T-helper 1 cell (primary cell): ENCODE measurements at places on chromosomes 5 and 9.

DNA sequence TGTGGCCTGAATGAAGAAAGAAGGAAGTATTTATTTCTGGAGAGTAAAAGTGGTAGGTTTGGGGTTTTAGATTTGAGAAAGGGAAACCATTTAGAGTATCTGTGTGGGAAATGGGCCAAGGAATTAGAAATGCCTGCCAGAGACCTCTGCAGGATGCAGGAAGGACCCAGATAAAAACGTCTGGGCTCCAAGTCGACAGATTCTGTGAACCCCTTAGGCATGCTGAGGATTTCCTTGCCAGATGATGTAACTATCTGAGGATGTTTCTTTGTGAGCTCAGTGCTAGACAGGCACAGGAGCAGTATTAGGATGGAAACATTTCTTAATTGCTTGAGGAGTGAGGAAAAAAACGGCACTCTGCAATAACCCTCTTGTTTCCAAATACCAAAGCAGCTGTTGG, 251.8 kb upstream of the DMRT1 start:
- no peak for DNase-seq

DNA sequence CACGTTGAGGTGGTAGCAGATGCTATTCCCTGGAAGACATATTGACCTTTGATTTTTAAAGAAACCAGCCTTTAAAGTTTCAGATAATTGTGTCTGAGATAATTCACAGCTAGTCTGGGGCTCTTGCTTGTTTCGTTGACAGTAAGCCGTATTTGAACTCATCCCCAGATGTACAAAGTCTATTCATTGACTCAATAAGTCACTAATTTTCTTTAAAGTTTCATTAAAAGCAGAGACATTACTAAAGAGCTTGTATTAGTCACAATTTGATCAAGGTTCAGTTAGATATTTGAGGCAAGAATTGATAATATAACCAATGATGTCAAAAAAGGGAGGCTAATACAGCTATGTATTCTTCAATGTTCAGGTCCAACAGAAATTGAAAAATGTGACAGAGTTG, 158.0 kb downstream of the PCSK1 start:
- DNase-seq, result no peak

DNA sequence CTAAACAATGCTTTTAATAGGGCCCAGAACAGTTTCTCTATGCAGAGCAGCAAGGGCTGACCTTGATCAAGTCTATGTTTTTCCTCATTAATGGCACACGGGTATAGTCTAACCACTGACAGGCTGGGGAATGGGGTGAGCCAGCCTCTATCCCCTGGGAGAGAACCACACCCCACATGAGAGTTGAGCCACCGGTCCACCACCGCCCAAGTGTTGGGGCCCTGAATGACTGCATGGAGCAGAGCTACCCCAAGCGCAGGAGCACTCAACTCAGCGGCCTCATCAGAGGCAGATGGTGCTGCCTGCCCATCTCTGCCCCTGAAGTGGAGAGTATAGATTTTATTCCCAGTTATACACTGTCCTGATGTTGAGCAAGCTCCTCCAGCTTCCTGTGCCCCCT, 247.9 kb upstream of the IRX1 start:
- no peak for DNase-seq

GRCh38 chr9:6937209-6937608, 179.4 kb downstream of the KDM4C start:
- DNase-seq, result no peak

DNA sequence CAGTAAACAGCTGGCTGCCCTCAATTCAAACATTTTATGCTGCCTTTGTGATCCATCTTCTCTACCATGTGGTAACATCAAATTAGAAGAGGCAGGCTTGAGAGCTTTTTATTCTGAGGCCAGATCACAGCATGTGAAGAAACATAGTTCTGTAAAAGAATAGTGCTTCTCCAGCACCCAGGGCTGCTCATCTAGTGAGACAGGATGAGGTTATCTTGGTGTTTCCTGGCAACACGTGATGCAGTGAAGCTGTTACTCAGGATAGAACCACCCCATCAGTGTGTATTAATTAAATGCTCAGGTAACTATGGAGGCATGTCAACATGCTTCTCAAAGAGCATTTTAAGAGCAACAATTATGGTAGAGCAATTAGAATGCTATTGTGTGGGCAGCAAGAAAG, 400.5 kb upstream of the ACO1 start:
- no peak for DNase-seq

- DNase-seq, result no peak
These were observed 1.6 kb downstream of the RNF183 start for GRCh38 chr9:113301548-113301947.

DNA sequence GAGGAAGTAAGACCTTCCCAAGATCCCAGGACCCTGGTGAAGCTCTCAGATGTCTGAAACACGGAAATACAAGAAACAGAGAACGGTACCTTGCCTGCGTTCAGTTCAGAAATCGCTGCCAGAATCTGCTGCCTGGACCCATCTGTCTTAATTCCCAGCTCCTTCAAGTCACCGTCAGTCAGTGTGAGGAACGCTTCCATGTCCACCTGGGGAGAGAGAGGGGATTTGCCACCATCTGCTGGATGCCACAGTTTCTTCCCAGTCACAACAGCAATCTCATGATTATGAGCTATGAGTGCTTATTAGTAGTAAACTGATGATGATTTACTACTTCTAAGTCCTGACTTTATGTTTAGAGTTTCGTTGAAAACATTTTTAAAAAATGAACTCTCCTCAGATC, 36.7 kb upstream of the GABBR2 start:
- no peak for DNase-seq

DNA sequence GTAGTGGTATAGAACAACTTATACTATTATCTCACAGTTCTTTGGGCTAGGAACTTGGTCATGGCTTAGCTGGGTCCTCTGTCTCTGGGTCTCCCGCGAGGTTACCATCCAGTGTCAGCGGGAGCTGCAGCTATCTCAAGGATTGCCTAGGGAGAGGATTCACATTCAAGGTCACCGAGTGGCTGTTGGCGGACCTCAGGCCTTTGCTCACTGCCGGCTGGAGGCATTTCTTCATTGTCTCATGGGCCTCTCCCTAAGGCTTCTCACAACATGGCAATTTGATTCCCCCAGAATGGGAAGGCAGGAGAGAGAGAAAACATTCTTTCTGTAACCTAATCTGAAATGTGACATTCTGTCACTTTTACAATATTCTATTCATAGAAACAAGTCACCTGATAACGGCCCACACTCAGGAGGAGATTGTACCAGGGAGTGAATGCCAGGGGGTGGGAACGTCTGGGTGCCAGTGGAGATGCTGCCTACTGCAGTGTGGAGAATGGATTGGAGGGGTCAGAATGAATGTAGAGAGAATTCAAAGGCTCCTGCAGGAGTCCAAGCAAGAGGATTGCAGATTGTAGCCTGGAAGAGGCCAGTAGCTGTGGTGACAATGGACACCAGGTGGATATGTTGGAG, 29.5 kb upstream of the ANKRD18A start:
- DNase-seq, result no peak

DNA sequence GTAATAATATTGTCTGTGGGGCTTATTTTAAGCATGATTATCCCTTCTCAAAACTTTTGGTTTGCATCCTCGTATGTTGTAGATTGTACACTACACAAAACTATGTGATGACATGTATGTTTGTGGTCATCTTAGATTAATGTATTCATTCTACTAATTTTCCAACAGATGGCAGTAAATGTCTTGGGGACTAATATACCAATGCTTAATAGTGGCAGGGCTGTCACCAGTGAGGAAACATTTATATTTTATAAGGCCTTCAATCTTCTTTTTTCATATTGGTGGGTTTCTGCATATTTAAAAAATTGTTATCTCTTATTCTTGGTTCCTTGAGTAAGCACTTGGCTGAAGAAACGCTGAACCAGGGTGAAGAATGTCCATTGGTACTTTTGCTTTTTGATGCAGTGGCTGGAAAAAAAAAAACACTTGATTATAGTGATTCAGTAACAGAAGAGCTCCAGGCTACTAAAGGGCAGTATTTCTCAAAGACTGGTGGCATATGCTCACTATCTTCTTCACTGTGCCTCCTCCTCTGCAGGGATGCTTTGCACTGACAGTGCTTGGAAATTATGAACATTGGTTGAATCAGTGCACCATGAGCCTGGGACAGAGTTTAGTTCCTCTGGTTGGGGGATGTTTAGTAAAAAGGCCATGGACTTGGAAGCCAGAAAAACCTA, 530.3 kb downstream of the RASEF start:
- DNase-seq, result no peak

GRCh38 chr9:137694962-137695875, 76.4 kb downstream of the EHMT1 start:
- DNase-seq, result no peak

DNA sequence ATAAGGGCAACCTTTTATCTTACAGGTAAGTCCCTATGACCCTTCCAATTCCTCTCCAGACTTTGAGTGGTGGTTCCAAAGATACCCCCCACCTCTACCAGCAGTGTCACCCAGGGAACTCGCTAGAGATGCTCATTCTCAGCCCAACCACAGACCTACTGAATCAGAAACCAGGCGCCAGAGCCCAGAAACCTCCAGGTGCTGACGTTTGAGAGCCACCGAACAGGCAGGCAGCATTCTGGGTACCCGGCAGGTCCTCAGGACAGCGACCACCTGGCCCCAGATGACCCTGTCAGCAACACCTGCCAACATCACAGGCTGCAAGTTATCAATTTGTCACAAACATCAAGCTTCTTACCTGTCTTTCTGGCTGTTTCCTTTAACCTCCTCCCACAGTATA, 19.5 kb downstream of the RAPGEF1 start:
- peak; percentile 45 for DNase-seq

DNA sequence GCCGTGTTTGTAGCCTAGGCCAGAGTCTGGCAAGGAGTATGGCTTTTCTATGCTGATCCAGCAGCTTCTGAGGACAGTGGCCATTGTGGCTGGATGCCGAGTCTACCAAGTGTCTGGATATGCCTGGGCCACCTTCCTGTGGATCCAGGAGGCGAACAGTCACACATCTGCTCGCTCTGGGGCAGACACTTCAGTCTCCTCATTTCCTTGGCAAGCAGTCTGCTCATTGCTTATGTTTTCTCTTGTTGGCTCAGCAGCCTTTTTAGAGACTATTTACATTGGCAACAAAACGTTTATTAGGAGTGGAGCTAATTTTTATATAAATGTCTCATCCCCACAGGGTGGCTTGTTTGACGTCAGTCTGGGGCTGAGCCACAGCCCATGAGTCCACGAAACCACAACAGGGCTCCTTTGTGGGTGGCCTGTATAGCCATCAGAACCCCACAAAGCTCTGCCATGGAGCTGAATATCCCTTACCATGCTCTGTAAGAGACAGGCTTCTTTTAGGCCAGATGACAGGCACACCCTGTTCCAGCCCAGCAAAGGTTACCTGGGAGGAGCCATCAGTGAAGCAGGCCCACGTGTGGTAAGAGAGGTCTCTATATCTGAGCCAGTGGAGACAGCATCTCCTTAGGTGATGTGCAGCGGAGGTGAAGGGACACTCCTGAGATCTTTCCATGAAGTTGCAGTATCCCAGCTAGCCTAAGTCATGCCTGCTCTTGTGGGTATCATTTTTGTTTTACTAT, 221.7 kb downstream of the DIRAS2 start:
- DNase-seq, result no peak

DNA sequence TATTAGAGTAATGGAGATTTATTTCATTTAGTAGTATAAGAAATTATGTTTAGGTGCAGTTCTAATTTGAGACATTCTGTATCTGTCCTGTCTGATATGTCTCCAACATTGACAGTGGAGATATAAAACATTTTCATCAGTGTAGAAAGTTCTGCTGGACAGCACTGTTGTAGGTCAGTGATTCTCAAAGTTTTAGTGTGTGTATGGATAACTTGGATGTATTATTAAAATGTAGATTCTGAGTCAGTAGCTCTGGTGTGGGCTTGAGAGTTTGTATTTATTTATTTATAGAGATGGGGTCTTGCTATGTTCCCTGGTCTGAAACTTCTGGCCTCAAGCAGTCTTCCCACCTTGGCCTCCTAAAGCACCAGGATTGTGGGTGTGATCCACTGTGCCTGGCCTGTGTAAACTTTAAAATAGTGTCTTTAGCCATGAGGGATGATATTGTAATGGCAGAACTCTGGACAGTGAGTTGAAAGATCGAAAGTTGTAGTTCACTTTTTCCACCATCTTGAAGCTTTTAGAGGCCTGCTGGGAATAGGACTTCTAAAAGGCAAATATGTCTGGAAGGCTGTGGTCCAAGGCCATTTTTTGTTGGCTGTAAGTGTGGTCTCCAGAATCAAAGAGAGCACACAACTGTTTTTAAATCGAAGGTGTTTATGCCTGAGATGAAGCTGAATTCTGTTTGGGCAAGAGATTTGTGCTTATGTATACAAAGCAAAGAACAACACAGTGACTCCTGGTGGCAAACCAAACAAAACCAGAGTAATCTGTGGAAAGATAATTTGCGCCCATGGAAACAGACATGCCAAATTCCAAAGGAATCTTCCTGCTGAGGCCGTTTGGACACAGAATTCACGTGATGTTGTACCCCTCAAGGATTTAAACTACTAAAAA, 12.4 kb downstream of the UBAP1 start:
- DNase-seq, result no peak

DNA sequence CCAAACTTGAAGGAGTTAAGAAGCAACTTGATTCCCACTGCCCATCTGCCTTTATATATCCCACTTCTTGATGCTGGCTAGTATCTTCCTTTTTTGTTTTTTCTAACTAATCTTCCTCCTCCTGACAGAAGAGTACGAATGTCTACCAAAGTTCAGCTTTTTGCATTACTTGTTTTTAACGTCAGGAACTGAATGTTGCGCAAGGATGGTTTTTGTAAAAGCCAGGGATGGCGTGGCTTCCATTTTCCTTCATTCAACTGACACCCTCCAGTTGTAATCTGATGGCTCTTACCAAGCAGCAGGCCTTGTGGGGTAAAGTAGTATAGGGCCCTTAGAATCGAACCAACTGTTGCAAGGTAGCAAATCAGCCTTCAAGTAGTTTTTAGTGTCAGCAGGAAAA, 70.8 kb upstream of the GPR151 start:
- no peak for DNase-seq

DNA sequence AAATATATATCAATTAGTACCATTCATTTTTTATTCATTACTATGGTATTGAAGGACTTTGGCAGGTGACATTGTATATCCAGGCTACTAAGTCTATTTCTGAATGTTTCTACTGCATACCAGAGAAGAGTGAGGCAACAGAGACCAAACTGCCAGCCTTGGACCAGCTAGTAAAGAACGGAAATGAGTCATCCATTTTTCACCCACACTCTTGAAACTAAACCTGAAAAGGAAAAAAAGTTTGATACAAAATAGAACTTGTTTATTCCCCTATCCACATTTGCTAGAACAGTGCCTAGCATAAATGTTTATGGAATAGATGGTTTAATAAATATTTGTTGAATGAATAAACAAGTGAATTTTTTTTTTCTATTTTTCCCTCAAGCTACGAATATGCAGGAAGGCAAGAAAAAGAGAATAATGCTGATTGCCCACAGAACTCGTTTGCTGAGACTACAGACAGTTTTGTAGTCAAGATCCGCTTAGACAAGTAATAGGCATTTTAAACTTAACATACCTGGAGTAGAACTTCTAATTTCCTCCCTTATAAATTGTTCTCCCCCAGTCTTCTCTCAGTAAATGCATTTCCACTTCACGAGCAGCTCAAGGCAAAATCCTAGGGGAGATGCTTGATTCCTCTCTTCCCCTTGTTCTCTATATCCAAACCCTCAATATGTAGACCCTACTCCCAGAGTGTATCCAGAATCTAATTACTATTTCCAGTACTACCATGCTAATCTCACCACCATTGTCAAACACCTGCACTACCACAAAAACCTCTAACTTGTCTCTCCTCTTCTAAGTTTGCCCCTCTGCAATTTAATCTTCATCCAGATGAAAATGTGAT, 146.2 kb upstream of the RASA1 start:
- DNase-seq, result peak; percentile 8

GRCh38 chr9:95157481-95158151, 159.9 kb downstream of the FANCC start:
- DNase-seq, result no peak
